ENCODE measurements at places on chromosomes 1 and 21. TPM values are rescaled to one million over a fixed set of nuclear protein-coding genes. Genes with fewer than 3 reads are reported as not detected.

DNA sequence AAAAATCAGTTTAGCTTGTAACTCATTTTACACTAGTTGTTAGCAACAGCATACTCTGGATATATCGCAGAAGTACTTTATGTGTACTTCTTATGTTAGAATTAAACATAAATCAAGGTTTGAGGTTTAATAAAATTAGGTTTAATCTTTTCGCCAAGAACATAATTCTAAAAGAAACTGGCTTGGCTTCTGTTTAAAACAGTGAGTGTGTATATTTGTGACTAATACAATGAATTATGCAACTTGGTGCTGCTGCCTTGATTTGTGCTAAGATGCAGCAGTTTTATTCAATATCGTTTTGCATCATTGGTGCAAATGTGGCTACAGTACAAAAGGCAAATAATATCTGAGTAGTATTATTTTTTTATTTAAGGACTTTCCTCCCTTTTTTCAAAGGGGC, 44.8 kb downstream of the USP25 start:
- DNase-seq, result no peak

DNA sequence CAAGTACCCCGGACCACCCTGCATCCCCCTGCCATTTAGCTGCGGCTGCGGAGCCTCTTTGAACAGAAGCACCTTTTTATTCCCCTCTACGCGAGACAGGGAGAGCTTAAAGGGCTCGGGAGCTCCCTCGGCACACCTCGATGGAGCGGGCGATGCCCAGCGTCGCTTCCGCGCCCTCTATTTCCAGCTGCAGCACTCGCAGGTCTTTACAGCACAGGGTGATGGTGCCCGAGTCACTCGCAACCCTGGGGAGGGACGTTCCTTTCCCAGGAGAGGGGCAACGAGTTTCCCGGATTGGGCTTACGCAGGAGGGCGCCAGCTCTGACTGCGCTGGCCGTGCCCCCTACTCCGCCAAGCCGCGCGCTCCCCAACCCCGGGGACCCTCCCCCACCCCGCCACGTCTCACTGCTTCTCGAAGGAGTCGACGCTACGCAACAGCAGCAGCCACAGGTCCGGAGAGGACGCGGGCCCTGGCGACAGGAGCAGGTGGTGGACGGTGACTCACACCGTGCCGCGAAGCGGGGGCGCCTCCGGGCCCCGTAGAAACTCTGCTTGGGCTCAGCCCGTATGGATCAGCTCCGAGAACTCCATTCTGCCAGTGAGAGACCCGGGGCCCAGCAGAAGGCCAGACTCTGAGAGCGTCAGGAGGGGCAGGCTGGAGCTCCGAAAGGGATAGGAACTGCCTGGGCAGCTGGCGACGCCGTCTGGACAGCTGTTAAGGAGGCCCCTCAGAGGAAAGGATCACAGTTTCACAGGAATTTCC, 5.8 kb upstream of the FAM167B start:
- no peak for DNase-seq

- no peak for DNase-seq
Measured at GRCh38 chr1:203666609-203667008, 40.0 kb downstream of the ATP2B4 start.

GRCh38 chr1:3351449-3352298, 102.8 kb upstream of the ARHGEF16 start:
- DNase-seq, result no peak

- DNase-seq, result no peak
Measured at GRCh38 chr21:37623689-37624088, 257.1 kb downstream of the DYRK1A start.

GRCh38 chr1:209309198-209309597, 274.3 kb upstream of the CAMK1G start:
- DNase-seq, result no peak

GRCh38 chr1:116115476-116116439, 4.6 kb downstream of the MAB21L3 start:
- DNase-seq, result no peak

DNA sequence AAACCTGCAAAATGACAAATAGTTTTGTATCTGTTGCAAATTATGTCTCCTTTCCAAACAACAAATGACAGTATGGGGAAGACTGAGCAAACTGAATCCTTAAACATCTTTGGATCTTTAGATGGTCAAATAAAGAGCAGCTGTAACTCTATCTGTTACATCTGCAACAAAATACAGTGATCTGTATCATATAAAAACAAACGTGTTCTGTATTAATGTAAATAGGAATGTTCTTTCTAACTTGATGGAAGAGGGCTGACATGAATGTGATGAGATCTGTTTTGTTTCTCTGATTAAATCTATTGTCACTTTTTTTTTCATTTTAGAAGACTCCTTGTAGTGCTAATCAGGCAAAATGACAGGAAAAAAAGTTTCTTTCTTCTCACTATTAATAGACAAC, 159.5 kb downstream of the GPATCH2 start:
- DNase-seq, result no peak

DNA sequence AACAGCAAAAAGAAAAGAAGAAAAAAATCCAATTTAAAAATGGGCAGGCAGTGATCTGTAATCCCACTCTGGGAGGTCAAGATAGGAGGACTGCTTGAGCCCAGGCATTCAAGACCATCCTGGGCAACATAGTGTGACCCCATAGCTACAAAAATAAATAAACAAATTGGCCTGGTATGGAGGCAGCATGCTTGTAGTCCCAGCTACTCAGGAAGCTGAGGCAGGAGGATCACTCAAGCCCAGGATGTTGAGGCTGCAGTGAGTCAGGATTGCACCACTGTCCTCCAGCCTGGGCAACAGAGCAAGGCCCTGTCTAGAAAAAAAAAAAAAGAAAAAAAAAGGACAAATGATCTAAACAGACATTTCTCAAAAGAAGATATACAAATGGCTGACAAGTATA, 99.6 kb downstream of the EIF4G3 start:
- DNase-seq, result no peak

DNA sequence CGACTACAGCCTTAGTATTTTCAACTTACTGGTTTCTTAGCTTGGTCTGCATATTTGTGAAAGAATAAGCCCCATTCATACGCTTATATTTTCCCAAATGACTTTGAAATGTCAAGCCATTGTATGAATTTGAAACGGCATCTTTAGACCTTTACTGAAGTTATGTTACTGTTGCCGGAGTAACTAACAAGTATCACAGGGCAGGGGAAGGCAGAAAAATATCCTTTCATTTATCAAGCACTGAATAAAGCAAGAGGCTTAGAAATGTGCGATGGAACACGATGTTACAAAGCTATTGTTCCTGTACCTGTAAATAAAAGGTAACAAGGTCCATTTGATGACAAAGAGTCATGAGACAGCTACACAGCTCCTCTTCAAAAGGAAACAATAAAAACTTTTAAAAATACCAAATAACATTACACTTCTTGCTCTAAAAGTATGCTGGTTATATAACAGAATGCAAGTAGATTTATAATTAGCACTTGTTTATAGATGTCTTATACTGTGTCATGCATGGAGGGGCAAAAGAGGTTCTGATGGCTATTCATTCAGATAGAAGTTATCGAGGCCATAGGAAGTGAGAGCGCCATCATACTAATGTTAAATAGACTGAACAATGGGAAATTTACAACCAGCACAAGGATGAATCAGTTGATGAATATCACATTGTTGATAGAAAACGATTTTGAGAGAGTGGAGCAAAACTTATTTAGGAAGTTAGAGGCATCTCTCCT, 322.6 kb downstream of the RGS7 start:
- no peak for DNase-seq

DNA sequence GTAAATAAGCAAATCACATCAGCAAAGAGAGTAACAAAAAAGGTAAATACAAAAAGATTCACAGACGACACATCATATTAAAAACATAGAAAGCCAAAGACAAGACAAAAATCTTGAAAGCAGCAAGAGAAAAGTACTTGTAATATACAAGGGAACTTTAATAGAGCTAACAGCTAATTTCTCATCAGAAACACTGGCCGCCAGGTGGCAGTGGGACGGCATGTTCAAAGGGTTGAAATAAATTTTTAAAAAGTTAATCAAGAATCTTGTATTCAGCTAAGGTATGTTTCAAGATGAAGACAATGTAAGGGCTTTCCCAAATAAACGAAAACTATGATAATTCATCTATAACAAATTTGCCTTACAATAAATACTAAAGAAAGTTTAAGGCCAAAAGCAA, 358.1 kb downstream of the LRRIQ3 start:
- DNase-seq, result no peak

DNA sequence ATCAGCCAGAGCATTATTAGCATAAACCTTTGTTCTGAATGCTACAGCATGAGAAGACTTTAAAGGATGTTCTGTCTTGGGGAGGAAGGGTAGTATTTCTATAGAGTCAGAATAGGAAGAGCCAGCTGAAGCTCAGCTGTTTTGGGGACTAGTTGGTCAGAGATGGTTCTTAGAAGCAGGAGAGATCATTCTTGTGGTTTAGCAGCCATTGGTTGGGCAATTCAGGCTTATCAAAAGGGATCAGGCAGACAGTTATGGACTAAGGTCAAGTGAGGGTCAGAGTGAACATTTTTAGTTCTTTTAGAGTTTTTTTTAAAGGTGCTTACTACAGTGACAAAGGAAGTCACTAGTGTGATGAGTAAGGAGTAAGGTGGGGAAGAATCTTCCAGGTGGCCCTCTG, 245.5 kb downstream of the RPS6KC1 start:
- DNase-seq, result no peak

- DNase-seq, result no peak
Measured at GRCh38 chr1:92832537-92833114, 786 bp downstream of the RPL5 start.

Gene SIK1
- 32.3 TPM for total RNA-seq

Gene CGN
- 10.2 TPM for total RNA-seq

Gene RIMS3
- total RNA-seq, result 5.7 TPM

Gene NCMAP
- total RNA-seq, result 0.33 TPM

Gene DMRTA2
- total RNA-seq, result not detected

Gene FCER1A
- not detected for total RNA-seq

Gene DNAJC28
- 1.5 TPM for total RNA-seq

Gene RHCE
- total RNA-seq, result not detected

Gene KLHDC7A
- 0.31 TPM for total RNA-seq

Gene HFM1
- total RNA-seq, result 0.39 TPM

Gene PLA2G2D
- total RNA-seq, result not detected

Gene FNBP1L
- total RNA-seq, result 25.1 TPM

Gene RBP7
- 28.9 TPM for total RNA-seq

All from Panc1 (cell line).